ENCODE measurements at places on chromosomes 7 and 10.

- DNase-seq: no peak
Observed at GRCh38 chr7:45225311-45225947, 67.8 kb downstream of the RAMP3 start.

DNA sequence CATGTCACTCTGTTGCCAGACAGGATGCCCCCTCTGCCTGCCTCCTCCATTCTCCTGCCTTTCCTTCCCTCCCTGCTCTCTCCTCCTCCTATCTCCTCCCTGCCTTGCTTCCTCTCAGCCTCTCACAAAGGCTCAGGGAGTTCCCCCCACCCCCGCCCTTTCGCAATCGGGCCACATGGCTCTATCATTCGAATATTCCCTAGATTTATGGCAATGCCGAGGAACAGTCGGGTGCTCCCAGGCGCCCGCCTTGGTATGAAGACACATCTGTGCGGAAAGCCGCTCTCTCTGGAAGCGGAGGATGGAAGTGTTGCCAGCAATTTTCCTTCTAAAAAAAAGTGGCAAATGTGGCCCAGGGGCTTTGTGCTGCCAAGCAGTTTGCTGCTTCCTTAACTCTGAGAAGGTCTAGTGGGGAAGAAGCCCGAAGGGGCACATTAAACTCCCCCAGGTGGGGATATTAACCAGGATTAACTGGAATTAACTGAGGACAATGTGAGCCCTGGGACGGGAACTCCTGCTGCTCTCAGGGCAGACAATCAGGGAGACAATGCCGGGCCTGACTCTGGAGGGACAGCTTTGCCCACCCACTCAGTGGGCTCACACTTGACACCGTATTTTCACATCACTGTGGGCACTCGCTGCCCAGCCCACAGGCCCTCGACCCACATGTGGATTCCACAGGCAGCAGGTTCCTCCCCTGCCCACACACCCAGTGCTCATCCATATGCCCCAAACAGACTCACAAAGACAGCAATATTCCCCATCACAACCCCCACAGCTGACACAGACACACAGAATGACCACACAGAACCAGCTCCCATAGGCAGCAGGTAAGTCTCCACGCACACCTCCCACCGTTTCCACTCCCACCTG is 88.4 kb upstream of the SMNDC1 start:
- no peak for DNase-seq

DNA sequence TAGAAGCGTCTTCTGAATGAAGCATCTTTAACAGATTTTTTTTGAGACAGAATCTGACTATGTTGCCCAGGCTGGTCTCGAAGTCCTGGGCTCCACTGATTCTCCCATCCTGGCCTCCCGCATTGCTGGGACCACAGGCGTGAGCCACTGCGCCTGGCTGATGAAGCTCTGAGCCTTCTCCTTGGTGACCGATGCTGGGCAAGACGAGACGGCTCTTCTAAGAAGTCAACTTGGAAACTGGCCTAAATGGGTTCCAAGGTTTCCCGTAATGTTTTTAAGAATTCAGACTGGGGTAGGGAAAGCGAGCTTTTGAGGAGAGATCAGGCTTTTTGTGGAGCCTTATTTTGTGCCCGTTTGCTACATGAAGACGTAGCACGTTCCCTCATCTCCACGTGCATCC is 224.5 kb downstream of the ZMYND11 start:
- no peak for DNase-seq

DNA sequence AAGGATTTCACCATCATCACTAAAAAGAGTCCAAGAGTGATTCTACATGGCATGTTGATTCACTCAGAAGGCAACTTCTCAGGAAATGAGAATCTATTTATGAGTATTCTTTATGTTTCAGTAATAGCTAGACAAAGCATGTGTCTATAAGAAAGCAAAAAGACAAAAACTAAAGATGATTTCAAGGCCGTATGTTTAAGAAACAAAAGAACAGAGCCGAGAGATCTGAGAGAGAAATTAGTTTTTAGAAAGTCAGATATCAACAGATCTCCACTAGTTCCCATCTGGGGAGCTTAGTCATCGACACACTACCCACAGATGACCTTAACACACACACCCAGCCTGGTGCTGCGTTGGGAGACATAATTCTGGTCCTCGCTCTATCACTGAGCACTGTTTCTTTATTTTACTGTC is 21.0 kb downstream of the PIP4K2A start:
- peak; percentile 41 for DNase-seq

DNA sequence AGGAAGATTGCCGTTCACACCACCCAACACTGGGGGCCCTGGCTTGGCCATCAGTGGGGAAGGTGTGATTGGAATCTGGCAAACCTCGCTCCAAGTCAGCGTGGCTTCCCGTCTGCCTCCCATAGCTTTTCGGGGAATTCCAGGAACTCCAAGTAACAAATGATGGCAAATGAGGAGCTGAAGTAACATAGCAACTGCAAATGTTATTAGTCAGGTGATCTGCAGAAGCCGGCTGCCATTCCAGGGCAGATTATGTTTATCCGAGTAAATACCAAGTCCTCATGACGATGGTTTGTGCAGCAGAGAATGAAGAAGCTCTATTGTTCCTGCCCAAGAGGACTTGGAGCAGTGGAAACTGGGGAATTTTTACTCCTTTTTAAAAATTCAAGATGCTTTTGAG is 270.5 kb upstream of the PODXL start:
- no peak for DNase-seq

- DNase-seq: no peak
Observed at GRCh38 chr10:83724471-83725241, 414.7 kb upstream of the GHITM start.

GRCh38 chr7:92849322-92849721 is 12.9 kb upstream of the CDK6 start:
- DNase-seq: no peak

DNA sequence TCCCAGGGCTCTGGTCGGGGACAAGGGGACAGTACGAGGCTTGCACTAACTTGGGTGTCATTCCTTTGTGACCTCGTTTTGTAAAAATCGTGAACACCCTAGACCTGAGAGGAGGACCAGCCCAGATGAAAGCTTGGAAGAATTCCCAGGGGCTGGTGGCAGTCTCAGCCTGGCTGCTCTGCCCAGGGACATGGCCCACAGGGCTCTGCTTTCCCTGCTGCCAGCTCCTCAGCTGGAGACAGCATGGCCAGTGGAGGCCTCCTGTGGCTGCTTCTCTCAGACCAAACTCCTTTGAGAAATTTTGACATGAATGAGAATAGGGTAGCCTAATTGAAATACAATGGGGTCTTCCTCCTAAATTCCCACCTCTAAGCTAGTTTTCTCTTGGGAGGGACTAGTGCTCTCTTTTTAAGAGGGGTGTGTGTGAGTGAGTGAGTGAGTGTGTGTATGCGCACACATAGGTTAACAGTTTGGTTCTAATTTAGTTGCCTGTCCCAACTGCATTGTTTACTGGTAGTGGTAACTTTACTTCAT is 140.3 kb upstream of the EFCAB10 start:
- DNase-seq: no peak

GRCh38 chr10:97498841-97499560 is at the start of gene UBTD1:
Gene UBTD1 (plus strand): TSS chr10:97498924. CDS start chr10:97499204, 280 bp downstream.
- DNase-seq: peak; percentile 37

- no peak for DNase-seq
Observed at GRCh38 chr7:1219498-1219897, 13.2 kb upstream of the UNCX start.

GRCh38 chr10:84026821-84027257 is 112.5 kb upstream of the GHITM start:
- no peak for DNase-seq

DNA sequence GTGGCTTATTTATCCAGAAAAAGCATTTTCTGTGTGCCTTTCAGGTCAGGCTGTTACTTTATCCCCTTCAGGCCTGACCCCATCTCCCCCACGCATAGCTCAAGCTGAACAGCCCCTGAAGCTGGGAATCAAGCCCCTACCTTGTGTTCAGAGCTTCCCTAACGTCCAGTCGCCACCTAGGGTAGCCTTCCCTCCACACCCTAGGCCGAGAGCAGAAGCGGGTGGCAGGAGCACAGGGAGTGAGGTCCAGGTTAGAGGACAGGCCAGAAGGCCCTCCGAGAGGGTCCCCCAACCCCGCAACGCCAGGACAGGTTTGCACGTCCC is 479 bp upstream of the SEMA4G start:
- DNase-seq: no peak

GRCh38 chr7:134315679-134316538 is 821 bp downstream of the SLC35B4 start:
- no peak for DNase-seq

DNA sequence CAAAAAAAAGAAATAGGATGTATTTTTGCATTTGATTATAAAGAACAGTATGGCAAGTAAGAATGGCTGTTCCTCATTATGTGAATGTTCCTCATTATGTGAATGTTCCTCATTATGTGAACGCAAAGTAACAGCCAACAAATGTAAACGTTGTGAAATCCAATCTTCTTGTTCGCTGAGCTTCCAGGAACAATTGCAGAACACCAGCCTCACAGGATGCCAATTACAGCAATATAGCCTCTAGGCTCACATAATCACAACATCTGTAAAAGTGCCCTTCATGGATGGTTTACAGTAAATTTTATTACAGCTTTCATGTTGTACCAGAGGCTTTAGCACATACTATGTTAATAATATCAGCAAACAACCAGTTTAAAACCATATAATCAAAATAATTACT is 71.6 kb downstream of the THSD7A start:
- DNase-seq: no peak

DNA sequence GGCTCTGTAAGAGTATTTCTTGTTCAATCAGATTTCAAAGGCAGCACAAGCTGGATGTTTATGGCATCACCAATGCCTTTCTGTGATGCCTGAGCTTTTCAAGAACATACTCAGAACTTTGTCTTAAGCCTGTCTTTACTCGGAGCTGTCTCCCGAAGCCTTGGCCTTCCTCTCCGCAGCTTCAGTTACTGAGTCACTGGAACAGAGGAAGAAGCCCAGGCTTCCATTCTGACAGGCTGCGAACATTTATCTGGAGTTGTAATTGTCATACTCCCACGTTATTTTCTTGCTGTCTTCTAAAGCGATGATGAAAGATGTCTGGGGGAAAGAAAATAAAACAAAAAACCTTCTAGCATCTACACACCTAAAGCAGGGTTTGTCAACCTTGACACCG is 43.9 kb downstream of the GRK5 start:
- no peak for DNase-seq

DNA sequence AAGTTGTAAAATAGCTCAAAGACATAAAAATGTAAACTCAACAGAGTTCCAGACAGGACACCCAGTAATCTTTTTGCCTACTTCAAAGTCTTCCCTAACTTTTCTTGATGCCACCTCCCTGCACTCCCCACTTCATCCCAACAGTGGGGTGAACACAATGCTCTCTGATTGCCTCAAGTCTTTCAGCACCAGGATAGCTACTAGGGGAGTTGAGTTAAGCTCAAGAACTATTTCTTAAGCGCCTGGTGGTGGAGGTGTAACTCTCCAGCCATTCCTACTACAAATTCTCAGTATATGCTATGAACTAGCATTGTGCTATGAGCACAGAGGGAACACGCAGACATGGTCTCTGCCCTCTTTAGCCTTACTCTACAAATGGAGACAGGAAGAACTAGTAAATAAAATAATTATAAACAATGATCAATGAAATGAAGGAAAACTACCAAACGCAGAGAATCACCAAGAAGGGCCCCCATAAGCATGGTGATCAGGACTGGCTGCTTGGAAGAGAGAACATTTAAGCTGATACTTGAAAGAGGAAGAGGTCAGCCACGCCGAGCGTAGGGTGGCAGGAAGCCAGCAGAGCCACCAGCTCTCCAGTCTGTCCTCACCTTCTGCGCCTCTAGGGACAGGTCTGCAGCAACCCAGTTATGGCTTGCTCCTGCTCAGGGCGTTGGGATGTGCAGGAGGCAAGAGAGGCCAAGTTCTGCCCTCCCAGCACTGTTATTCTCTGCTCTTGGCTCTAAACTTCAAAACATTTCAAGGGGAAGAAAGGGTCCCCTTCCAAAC is 16.7 kb upstream of the FRA10AC1 start:
- DNase-seq: no peak

DNA sequence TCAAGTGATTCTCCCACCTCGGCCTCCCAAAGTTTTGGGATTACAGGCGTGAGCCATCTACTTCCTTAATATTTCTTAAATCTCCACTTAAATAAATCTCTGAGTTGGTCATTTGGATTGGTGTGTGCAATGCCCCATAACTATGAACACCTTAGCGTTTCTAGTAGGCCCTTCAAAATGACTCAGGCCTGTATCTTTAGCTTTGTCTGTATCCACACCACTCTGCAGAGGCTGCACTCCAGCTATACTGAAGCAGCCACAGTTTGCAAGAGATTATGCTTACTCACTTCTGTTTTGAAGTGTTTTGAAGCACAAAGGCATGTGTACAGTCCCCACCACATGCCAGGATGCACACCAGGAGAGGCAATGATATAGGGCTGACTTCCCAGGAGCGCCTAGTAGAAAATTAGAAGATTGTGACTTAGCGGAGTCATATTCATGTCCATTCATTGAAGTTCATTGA is 2.4 kb upstream of the ST7 start:
- DNase-seq: no peak

GRCh38 chr10:35421553-35422178 is 85.4 kb downstream of the CCNY start:
- DNase-seq: no peak

GRCh38 chr7:14751461-14751860 is 151.1 kb downstream of the DGKB start:
- no peak for DNase-seq

GRCh38 chr10:79980711-79981110 is 31.8 kb upstream of the SFTPD start:
- no peak for DNase-seq

GRCh38 chr10:13453896-13454295 is 74.9 kb downstream of the BEND7 start:
- no peak for DNase-seq

DNA sequence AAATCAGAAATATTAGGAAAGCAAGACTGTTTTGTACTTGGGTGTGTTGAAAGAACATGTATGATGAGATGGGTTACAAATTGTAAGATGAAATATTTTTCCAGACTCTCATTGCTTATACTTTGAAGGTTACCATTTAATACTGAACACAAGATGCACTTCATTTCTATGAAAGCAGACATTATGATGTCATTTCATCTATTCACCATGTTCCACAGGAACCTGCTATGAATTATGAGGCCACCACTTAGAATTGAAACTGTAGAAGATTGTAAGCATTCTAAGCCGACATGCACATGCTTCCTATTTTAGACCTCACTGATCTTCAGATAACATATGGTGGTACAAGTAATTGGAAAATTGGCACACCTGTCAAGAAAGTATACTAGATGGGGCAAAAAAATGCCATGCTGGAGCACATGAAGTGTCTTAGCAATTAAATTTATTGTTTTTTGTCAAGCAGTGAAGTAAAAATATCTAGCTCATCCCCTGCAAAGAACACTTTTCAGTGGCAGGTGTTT is 195.0 kb downstream of the PHF14 start:
- no peak for DNase-seq
